ENCODE measurements at places on chromosomes 6 and 20.
A peak's percentile ranks its signal among the peaks of the same experiment; 100 is the strongest.

DNA sequence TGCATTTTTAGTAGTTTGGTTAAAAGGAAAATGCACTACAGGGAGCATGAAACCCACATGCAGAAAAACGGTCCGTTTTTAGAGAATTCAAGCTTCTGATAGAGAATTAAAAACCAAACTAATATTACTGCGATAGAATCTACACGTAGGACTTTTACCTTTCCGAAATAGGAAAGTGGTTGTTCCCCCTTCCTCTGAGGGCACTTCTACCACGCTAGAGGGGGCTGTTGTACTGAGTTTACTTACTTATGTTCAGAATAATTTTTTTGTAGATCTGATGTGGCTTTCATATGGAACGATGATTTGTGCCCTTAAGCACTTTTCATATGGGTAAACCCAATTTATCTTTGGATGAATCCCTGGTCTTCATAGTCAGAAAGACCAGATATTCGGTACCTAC, 264.3 kb upstream of the PLN start:
- DNase-seq: peak; percentile 1

- no peak for DNase-seq
These were observed 169.3 kb downstream of the SLC16A10 start for GRCh38 chr6:111256646-111257045.

GRCh38 chr6:164322533-164322932, 908.0 kb downstream of the QKI start:
- no peak for DNase-seq

DNA sequence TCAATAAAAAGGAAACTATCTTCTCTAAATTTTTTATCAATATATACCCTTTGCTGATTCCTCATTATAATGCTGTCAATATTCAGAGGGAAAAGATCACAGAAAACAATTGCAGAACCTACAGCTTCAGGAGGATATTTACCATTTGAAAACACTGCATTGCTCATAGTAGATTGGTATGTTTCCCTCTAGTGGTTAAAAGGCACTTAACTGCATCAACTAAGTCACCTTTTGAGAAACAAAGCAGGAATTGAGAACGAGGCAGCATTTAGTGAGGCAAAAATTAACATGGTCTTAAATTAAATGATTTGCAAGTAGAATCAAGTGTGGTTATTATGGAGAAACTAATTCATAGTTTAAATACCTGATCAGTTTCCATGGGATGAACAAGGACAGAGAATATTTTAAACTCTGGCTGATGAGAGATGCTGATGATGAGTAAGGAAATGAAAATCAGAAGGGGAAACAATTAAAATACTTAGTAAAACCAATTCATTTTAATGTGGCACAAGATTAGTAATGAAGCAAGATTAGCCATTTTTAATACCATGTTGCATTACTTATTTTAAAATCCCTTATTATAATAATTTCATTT, 642.1 kb downstream of the EPHA7 start:
- no peak for DNase-seq

DNA sequence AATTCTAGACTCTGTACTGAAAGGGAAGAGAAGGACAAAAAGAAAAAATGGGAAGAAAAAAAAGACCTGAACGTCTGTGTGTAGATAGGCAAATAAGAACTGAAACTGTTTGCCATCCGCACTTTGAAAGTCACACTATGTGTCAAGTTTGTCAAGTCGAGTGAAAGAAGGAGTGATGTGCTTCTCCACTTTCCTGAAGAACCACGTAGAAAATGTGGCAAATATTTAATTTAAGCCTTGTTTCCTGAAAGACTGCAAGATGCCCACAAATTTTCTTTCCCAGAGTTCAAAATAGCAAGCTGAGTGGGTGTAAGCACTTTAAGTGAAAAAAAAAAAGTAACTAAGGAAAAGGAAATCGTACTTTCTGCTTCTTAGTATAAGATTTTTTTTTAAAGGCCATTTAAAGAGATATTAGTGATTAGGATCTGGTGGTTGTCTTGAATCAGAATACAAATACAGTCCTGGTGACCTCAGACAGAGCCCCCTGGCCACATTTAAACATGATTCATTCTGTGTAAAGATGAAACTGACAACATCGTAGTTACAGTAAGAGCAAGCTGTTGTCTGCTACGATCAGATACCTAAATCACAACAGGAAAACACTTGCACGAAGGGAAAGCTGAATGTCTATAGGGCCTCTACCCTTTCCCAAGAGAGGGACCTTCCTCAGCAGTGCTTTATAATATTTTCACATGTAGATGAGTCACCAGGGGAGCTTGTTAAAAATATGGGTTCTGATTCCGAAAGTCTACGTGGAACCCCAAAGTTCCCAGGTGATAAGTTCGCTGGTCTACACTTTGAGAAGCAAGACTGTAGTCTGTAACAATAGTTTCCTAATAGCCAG, 102.3 kb downstream of the HIVEP2 start:
- no peak for DNase-seq

GRCh38 chr6:143621159-143621873, 56.4 kb upstream of the PHACTR2 start:
- no peak for DNase-seq

DNA sequence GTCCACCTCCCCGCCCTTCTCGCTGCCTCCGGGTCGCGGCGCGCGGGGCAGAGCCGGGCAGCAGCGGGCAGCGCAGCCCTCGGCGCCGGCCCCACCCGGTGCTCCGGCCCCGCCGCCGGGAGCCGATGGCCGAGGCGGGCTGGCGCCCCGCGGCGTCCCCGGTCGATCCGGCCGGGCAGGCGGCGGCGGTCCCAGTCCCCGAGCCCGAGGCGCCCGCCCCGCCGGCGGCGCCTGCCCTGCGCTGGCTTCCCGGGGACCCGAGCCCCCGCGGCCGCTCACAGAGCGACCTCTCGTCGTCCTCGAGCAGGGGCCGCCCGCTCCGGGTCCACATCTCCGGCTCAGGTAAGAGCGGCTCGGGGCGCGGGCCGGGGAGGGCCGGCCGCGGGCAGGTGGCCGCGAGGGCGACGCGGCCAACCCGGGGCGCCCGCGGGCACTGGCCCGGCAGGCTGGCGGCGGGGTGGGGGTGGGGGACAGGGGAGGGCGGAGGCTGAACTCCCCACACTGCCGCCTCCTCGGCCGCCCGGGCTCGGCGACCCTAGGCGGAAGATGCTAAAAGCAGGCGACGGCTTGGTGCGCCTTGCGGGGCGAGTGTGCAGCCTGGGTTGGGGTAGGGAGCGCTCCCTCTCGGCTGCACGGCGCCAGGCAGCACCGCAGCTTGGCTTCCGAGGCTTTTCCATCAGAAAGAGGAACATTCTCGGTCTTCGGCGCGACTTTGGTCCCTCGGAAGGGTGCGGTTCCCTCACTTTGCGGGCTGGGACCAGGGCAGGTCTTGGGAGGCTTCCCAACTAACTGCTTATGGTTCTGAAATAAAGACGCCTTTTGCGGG, 25.6 kb upstream of the FUCA2 start:
- DNase-seq: no peak

GRCh38 chr20:57412347-57413029, 21.3 kb downstream of the RBM38 start:
- no peak for DNase-seq

DNA sequence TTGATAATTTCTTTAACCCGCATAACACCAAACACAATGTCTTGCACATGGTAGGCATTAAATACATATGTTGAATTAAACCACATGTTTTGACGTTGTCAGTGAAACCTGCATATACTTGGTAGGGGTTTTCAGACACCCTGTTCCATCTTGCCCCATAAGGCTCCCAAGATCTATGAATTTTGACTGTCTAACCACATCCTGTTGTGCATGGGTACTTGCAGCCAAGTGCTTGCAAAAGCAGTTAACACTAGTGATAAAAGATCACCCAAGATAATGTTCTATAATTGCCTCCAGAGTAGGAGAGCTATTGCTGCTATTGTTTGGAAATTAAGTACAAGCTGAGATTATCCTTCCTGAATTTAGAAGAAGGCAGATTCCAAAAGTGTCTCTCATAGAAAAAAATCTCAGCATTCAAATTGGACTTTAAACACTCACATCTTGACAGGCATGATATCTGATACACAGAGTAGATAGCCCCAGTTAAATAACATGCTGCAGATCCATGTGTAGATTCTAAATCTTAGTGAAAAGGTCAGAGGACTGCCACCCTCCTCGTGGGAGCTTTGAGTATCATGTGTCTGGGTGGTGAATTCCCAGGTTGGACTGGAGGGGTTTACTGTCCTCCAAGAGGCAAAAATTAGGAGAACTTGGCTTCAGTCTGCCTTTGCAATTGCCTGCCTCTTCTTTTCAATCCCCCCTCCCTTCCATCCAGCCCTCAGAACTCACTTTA, 25.8 kb upstream of the CCN6 start:
- DNase-seq: no peak

DNA sequence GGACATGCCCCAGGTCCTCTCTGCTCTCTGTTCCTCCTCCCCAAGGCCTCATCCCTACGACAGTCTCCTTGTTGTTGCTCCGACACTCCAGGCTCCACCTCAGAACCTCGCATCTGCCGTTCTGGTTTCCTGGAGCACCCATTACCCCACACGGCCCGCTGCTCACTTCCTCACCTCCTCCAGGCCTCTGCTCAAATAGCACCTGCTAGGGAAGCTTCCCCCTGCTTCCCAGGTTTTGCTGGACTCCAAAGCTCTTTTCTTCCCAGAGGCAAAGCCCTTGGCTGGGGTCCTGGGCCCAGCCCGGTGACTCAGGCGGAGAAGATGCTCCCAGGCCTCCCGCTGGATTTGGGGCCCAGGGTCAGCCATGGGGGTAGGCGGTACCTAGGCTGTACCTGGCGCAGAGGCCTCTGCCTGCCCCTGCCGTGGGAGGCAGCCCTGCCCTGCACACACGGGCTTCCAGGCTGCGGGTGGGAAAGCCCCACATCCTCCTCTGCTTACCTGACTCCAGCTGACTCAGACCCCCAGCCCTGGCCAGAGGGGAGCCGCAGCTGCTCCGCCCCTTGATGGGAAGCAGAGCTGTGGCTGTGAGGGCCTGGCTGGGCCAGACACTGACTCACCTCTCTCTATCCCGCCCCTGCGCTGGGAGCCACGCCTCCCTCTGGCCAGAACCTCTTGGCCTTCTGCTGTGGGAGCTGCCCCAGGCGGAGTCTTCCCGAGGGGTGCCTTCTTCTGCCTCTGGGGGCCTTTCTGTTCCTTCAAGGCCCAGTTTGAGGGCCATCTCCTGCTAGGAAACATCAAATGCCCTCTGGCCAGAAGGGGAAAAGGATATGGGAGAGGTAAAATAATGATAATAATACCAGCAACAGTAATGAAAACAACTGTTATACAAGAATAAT, 130.5 kb downstream of the CEBPB start:
- no peak for DNase-seq

- DNase-seq: no peak
These were observed 250.9 kb upstream of the POU3F2 start for GRCh38 chr6:98583506-98583905.

GRCh38 chr6:13681305-13682061, 30.2 kb downstream of the RANBP9 start:
- DNase-seq: no peak

DNA sequence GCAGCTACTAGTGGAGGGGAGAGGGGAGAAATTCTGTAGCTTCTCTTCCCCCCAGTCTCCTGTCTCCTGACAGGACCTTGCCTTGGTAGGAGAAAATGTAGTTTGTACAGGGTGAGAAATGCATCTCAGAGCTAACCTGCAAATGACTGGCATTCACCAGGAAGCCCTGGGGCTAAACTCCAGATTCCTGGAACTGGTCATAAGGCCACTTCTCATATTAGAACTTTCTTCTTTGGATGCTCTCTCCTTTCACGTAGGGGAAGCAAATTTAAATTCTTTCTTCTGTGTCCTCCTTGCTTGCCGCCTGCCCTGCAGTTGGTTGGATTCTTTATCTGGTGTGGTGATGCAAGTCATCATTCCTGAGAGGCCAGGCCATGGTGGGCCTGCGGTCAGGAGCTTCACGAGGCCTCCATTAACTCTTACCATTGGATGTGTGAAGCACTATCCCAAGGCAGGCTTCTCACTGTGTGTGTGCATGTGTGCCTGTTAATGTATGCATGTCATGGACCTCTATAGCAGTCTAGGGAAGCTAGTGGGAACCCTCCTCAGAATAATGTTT, 182.0 kb downstream of the PHF3 start:
- DNase-seq: no peak

DNA sequence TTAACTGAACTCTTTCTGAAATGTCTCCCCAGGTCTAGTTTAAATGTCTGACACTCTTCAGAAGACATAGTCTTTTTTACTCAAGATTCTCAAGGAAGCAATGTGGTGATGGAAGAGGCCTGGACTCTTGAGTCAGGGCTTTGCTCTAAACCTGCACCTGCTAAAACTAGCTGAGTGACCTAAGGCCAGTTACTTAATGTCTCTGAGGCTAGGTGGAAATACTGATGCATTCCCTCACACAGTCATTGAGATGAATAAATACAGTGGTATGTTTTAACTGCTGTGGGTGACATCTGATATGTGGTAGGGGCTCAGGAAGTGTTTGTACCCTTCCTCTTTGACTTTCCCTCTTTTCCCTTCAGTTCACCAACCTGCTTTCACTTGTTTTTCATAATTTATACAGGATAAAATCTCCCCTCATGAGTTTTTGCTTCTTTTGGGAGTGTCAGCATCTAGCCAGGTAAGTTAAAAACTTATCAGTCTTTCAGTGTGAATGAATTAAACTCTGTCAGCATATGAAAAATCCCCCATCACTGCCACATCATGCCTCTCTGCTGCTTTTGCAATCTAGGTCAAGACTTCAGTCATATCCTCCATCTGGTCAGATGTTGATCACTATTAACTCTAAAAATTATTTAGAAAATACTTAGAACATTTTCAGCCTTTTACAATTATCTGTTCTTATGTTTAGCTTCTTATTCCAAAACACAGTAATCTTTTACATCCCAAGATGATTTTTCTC, 178.7 kb upstream of the TNFAIP3 start:
- no peak for DNase-seq

GRCh38 chr20:10935658-10936402, 262.0 kb upstream of the JAG1 start:
- DNase-seq: no peak

DNA sequence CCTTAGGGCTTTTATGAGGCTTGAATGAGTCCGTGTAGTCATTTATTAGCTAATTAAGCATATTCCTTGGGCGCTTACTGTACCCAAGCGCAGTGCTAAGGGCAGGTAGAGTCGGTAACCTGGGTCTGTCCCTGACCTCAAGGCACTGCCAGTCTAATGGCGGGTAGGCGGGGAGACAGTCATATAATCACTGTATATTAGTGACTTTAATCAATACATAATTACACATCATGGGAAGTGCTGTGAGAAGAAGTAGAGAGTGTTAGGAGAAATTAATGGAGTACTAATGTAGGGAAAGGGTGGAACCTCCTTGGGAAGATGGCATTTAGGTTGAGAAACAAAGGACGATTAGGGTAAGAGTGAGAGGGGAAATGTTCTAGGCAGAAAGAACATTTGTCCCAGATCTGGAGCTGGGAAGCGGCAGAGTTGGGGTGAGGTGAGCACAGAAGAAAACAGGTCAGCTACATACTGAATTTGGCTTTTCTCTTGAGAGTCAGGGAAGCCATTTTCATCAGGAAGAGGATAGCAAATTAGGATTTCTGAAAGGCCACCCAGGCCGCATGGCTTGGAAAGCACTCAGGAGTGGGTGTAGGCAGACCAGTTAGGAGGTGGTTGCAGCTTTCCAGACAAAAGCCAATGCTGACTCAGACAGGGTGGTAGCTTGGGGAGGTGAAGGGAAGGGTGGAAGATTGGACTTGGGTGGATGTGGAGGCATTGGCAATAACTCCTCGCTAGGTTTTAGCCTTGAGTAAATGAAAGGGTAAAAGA, 954 bp upstream of the BLCAP start:
- no peak for DNase-seq

- no peak for DNase-seq
These were observed 138.6 kb downstream of the CEBPB start for GRCh38 chr20:50328996-50329898.

All from substantia nigra (tissue), 51 donors.